ENCODE measurements at places on chromosomes 12 and 14.

DNA sequence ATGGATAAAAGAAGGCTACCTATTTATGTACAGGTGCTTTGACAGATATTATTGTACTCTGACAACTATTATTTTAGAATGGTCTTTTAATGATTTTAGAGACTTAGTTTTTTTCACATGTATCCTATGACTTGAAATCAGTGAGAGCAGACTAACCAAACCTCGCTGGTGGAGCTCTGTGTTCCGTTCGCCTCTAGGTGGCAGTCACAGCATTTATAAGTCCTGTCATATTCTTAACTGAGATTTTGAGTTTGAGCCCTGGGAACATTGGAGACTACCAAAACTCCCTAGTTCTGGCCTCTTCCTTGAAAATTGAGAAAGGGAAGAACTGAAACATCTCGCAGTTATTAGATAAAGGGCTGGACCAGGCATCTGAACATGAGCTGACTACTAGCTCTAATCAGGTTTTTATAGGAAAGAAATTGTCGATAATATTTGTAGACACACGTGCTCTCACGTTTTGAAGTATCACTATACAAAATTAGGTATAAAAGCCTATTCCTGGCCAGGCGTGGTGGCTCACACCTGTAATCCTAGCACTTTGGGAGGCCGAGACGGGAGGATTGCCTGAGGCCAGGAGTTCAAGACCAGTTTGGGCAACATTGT lies 48.3 kb downstream of the TTLL5 start:
- peak; percentile 76 for DNase-seq

DNA sequence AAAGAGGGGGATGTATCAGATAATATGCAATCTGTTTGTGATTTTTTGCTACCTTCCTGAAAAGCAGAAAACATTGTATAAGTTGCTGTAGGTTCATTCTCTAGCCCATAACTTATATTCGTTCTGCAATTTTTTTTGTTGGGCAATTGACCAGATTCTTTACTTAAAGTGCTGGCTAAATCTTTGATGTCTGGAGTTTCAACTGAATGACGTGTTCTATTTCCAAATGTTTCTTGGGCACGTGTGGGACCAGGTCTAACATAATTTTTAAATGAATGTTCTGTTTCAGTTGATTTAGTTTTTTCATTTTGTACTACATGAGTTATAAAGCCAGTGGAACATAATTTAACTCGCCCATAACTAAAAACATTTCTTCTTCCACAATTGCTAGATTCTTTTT lies 3.8 kb downstream of the MLH3 start:
- DNase-seq: no peak

GRCh38 chr14:50862036-50862570 lies 9.8 kb upstream of the ABHD12B start:
- DNase-seq: no peak

DNA sequence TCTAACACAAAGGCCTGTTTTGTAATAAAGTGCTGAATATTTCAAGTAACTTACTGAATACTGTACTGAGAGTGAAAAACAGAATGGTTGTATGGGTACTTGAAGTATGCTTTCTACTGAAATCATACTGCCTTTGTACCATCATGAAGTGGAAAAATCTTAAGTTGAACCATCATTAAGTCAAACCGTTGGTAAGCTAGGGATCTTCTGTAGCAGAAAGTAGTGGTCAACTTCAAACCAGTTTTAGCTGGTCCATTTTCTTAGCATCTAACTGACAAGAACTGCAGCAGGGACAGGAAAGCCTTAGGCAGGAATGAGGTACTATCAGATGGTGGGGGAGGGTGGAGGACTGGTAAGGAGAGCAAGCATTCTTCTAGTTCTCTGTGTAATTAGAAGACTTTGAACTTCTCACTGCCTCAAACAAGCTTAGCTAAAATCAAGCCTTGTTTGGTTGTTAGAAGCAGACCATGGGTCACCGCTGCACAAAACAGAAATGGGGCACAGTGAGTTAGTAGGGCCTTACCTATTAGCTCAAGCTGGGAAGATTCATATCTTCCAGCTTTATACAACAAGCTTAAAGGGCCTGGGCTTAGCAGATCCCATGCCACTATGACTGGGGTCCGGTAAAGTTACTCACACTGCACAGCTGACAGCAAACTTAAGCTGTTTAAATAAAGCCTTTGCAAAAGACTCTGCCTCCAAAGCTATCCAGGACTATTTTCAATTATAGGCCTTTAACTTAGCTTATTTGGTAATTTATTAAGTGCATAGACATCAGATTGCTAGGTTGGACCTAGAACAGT lies 73.8 kb downstream of the ACADS start:
- peak; percentile 72 for DNase-seq

DNA sequence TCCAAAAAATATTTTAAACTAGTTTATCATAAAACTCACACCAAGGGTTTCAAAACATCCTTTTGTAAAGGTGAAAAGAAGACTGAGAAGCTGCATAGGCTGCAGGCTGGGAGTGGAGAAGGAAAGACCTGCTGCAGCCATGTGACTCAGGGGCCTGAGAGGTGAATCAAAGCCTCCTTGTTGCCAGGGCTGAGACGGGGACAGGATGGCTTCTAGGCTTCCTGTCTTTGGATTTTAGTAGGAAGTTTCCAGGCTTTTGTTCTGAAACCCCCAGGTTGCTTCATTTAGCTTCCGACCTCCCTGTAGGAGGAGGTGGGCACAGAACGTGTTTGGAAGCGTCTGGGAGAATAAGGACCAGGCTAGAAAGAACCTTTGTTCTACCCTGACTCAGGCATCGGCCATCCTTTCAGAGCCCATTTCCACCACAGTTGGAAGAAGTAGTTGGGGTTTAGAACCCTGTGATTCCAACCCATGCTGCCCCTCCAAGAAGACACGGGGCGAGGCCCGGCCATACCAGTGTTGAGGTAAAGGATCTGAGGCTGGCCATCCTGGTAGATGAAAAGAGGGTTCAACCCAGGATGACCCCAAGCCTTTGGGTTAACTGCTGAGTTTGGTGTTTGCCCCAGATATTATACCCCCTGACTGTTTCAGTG lies 122.4 kb downstream of the SLC25A47 start:
- no peak for DNase-seq

GRCh38 chr14:22718091-22718490 lies 48.4 kb upstream of the OXA1L start:
- no peak for DNase-seq

- no peak for DNase-seq
Measured at GRCh38 chr12:25401547-25402345, 151.0 kb upstream of the KRAS start.

DNA sequence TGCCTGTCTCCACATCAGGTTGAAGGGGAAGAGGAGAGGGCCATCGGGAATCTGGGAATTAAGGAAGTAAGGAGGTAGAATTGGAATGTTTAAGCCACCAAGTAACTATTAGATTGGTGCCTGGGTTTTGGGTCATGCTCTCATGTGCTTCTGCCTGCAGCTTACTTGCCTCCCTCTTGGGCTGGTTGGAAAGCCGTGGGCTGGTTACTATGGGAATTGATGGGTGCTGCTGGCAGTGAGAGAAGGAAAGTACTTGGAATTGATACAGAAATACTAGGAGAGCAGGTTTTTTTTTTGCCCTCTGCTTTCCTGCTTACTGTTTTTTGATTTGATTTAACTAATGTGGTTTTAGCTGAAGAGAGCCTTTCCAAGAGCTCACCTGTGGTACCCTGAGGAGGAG lies 493.5 kb upstream of the RGS6 start:
- DNase-seq: no peak

DNA sequence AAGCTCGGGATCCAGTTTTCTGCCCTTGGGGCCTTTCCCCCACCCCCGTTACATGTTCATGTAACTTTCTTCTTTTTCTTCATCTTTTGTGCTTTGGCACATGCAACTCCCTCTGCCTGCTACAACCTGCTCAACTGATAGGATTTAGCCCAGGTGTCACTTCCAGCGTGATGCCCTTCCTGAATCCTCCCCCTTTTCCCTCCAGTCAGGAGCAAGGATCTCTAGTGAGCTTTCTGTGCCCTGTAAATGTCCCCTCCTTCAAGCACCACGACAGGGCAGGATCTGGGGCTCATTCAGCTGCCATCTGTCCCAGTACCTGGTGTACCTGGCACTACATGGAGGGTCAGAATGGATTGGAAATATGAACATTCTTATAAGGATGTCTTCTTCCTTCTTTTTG lies 15.3 kb downstream of the PELI2 start:
- DNase-seq: no peak
